ENCODE measurements at places on chromosomes 13 and 19. TPM values are rescaled to one million over a fixed set of nuclear protein-coding genes. Genes with fewer than 3 reads are reported as not detected.

The C1QTNF9B gene
- polyA plus RNA-seq = not detected

The GPR12 gene
- polyA plus RNA-seq = 0.31 TPM

The NCR1 gene
- polyA plus RNA-seq = not detected

The IGSF23 gene
- not detected for polyA plus RNA-seq

The TMEM150B gene
- polyA plus RNA-seq = 0.18 TPM

- no peak for DNase-seq
Measured at GRCh38 chr13:112137144-112137543, 70.2 kb downstream of the SOX1 start.

GRCh38 chr13:49606747-49607648, 21.3 kb upstream of the ARL11 start:
- peak; percentile 94 for DNase-seq

GRCh38 chr19:50318438-50318837, 10.7 kb downstream of the KCNC3 start:
- no peak for DNase-seq

GRCh38 chr13:108269601-108270328, at the start of gene TNFSF13B:
Gene TNFSF13B, plus strand, starts transcription at chr13:108269718. Its CDS starts 178 bp downstream, at chr13:108269896.
- peak; percentile 43 for DNase-seq

DNA sequence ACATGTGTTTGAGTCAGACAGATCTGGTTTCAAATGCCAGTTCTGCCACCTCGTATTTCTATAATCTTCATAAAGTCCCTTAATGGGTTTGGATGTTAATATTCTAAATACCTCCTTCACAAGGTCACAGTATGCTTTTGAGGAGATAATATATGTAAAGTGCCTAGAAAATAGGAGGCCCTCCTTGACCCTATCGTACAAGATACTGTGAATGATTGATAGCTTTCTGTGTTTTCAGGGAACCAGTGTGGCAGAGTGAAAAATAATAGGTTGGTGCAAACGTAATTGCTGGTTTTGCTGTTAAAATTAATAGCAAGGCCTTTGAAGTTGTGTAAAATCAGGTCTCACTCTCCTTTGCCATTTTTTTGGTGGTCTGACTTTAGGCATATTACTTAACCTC, 77.5 kb upstream of the SCEL start:
- no peak for DNase-seq

DNA sequence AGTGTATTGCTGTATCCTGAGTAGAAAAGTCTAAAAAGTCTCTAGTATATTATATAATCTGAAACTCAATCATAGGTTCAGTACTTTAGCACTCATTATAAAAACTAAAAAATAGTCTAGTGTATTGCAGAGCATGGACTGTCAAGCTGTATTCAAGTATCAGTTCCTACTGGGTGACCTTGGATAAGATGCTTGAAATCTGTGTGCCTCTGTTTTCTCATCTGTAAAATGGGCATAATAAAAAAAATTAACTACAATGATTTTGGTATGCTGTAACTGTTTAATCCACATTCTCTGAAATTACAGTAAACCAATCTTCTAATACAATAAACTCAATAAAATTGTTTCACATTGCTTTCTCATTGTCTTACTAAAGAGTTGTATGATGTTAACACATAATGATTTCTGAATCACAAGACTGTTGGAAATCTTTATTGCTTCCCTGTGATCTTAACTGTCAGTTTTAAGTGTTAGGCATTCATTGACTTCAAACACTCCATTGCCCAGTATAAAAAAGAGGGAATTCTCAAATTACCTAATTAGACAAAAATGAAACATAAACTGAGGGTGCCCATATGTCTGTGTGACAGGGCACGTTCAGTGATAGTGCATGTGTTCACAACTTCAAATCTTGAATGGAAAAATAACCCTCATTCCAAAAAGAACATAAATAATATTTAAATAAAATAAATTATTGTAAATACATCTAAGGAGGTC, 2.2 kb downstream of the STARD13 start:
- no peak for DNase-seq

- no peak for DNase-seq
Measured at GRCh38 chr19:50434525-50434924, 1.8 kb downstream of the MYBPC2 start.

DNA sequence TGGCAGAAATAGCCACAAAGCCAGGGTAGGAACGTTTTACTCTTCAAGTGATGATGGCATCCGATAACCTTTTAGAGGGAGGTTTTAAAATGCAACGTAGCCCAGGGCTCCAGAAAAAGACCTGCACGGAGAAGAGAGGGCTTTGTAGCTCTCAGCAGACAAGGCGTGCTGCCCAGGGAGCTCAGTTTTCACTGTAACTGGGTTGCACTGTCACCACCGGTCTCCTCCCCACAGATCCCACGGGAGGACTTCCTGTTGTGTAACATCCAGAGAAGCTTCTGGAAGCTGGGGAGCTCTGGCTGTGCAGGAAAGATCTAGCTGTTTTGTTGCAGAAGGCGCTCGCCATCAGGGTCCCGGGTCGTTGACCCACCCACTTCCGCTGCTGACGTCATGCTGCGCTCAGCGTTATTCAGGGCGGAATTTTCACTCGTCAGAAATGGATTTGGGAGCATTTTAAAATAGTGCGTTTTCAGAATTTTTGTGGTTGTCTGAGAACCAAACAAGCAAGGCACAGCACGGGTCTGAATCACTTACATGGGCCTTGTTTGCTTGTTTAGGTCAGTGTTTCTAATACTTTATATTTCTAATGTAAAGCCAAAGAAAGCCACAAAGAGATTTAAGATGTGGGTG, 50.8 kb downstream of the ATP11A start:
- DNase-seq = peak; percentile 45

DNA sequence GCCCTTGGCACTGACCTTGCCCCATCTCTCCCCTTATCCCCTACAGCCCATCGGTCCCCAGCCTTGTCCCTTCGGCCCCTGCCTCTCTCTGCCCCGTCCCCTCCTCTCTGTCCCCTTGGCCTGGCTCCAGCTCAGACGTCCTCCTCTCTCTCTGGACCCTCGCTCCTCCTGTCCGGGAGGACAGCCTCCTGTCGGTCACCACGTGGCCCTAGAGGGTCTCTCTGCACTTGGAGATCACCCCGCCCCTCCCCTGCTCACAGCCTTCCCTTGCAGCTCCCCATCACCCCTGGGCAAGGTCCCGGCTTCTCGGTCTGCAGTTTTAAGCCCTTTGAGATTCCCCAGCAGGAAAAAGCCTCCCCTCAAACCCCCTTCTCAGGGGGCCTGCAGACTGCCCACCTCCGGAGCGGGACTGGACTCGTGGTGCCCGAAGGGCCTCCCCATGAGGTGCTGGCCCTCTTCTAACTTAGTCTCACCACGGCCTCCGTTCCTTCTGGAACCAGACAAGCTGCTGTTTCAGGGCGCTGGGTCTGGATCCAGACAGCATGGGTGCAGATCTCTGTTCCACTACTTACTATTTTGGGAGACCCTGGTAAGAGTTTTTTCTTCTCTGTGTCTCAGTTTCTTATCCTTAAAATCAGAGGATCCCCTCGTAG, 3.3 kb upstream of the KLK15 start:
- no peak for DNase-seq
